ENCODE measurements at places on chromosomes 7 and 10.

DNA sequence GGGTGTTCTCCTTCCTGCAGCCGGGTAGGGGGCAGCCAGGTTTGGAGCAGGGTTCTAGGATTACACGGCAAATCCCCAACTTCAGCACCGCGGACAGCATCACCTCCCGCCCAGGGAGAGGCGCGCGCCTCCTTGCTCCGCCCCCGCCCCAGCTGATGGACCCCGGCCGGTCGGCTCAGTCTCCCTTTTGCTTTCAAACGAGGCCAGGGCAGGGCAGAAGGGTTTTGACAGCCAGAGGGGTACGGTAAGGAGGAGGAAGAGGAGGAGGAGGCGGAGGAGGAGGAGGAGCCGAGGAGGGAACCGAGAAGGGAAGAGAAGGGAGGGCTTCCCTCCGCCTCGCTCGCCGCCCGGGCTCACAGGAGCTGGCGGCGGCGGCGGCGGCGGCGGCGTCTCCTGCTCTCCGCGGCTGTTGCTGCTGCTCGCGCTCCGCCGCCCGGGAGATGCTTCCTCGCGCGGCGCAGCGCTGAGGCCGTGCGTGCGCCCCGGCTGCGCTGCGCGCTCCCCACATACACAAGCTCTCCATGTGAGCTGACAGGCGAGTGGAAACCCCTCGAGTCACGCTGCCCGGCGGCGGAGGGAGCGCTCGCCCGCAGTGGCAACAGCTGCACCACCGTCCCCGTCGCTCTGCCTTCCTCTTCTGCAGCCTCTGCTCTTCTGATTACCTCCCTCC, 615 bp upstream of the CNTNAP2 start:
- DNase-seq, result no peak

DNA sequence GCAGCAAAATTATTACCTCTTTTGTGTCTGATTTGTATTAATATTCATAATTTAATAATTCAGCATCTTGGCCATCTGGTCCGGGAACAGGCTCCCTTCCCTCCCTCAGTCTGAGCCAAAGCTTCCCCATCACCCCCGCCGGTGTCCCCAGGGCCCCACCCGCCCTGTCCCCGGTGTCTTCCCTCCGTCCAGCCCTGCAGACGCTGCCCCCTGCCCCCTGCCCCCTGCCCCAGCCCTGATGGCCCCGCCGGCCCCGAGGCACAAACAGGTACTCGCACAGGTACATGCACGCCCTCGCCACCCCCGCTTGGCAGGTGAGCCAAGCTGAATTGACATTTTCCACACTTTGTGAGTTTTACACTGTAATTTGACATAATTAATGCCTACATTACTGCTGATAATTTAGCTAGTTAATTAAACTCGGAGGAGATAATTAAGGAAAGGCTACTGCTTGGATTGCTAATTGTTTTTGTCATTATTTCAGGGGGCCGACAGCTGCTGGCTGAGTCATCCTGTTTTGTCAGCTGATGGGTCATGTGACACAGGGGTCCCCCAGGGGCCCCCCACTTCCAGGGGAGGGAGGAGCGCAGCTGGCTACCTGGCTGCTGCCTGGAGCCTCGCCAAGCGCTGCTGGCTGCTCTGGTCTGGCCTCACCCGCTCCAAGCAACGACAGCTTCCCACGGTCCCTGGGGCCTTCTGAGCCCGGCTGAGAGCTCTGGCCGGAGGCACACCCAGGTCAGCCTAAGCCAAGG, 36.6 kb downstream of the MICALL2 start:
- DNase-seq, result no peak

- DNase-seq, result no peak
These were observed 518.8 kb downstream of the CNTNAP2 start for GRCh38 chr7:146635205-146636032.

GRCh38 chr7:96729820-96730219, 20.2 kb upstream of the SEM1 start:
- no peak for DNase-seq

DNA sequence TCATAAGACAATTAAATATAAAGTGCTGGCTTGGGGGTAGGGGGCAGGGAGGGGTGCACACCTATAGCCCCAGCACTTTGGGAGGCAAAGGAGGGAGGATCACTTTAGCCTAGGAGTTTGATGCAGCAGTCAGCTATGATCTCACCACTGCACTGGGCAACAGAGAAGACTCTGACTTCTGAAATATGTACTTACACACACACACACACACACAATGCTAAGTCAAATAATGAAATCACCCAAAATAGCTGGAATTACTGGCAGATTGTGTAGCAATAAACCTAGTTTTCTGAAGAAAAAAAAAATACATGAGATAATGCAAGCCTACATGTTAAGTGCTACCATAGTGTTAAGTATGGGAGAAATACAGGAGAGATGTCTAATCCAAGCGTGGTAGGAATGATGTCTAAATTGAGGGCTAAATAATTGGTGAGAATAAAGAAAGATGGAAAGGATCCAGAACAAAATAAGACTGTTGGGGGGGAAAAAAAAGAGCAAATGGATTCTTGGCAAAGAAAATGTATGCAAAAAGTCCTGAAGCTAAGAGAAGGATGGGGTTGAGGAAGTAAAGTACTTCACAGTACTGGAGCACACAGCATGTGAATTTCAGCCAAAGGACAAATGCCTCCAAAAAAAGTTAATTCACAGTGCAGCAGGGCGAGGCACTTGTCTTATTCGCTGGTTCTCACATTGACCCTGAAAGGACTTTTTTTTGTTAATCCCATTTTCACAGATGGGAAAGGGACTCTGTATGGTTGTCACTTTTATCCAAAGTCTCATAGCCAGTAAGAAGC, 73.9 kb downstream of the IGF2BP3 start:
- DNase-seq, result no peak

- no peak for DNase-seq
These were observed 118.5 kb downstream of the NKX6-2 start for GRCh38 chr10:132667342-132668047.

DNA sequence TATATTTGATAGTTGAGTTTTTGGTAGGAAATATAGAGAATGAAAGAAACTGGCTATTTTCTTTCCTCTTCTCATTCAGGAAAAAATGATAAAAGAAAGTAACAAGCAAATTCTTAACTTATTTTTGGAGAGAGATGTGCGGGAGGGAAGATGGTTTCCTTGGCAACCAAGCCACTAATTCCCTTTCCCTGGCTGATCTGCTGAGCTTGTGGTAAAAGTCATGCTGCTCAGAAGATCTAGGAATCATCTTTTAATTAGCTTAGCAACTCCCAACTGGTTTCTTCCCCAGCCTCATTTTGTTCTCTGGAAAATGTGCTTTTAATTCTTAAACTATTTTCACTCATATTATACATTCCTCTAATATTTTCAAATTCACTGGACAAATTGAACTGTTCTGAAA, 11.8 kb downstream of the UROS start:
- DNase-seq, result no peak

DNA sequence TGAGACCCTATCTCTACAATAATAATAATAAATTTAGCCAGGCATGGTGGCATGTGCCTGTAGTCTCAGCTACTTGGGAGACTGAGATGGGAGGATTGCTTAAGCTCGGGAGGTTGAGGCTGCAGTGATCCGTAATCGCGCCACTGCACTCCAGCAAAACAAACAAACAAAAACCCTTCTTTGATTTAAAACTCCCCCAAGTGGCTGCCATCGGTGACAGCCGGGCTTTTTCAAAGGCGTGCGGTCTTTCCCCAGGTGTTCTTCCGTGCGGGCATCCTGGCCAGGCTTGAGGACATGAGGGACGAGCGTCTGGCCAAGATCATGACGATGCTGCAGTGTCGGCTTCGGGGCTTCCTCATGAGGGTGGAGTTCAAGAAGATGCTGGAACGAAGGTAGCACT, 1.9 kb upstream of the MYH16 start:
- no peak for DNase-seq

DNA sequence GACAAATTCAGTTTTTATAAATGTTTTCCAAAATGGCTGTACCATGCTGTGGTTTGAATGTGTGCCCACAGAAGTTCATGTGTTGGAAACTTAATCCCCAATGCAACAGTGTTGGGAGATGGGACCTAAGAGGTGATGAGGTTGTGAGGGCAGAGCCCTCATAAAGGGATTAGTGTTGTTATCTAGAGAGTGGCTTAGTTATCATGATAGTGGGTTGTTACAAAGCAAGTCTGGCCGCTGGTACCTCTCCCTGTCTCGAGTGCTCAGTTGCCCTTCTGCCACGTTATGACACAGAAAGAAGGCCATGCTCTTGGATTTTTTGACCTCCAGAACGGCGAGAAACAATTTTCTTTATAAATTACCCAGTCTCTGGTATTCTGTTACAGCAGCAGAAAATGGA, 119.0 kb downstream of the BTAF1 start:
- no peak for DNase-seq

GRCh38 chr7:1237704-1238255, 5.1 kb downstream of the UNCX start:
- no peak for DNase-seq

DNA sequence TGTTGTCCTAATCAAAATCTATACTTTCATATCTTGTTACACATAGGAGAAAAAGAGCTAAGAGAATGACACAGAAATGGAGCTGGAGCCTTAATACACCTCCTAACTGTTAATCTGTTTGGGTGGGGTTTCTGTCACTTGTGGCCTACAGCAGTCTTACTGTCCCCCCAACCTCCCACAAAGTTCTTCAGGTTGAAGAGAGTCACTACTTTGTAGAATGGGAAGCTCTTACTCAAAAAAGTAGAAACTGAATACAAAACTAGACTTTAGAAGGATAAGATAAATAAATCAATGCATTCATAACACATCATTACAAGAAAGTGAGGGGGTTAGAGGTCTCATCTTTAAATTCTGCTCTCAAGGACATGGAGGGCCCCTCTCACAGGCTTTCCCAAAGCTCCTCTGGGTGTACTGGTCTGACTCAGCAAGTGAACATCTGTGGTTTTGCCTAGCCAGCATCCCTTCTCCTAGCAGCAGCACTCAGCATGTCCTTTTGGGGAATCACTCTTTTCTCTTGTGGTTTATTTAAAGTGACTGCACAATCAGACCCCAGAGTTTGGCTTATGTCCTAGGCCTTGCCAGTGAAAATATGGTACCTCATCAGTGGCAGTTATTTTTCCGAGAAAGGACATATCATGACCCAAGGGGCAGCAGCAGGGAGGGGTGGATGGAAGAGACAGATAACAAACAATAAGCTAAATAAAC, 2.0 kb upstream of the BLVRA start:
- no peak for DNase-seq

DNA sequence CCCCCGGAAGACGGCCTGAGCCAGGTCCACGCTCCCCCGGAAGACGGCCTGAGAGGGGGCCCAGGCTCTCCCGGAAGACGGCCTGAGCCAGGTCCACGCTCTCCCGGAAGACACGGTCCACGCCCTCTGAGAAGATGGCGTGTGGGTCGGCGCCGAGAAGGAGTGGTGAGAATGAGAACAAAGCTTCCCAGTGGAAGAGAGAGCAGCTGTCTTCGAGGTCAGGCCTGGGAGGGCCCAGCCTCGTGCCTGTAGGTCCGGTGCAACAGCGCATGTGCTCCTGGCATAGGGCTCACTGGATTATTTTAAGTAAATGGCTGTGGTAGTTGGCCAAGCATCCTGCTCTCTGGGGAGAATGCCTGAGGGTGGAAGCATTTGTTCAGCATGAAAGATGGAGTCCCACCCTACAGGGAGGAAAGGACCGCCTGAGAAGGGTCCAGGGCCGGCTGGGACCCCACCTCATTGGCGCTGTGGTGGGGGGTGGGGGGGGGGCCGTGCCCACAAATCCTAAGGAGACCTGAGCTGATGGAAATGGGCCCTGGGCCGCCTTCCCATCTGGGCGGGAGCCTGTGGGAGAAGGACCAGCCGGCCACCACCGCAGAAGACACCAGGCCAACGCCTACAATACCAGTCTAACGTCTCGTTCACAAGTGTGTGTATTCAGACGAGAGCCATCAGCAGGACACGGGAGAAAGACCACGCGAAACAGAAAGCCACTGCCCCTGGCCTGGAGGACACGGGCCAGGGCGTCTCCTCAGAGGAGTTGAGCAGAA, 210.0 kb downstream of the WDR37 start:
- DNase-seq, result no peak

- DNase-seq, result no peak
These were observed 7.9 kb downstream of the PRRT4 start for GRCh38 chr7:128353610-128354009.

- no peak for DNase-seq
These were observed 33.7 kb downstream of the CHST12 start for GRCh38 chr7:2437136-2437535.

- no peak for DNase-seq
These were observed 30.7 kb downstream of the DUSP5 start for GRCh38 chr10:110528224-110528996.

- no peak for DNase-seq
These were observed 104.2 kb downstream of the ARID5B start for GRCh38 chr10:62005687-62006086.

DNA sequence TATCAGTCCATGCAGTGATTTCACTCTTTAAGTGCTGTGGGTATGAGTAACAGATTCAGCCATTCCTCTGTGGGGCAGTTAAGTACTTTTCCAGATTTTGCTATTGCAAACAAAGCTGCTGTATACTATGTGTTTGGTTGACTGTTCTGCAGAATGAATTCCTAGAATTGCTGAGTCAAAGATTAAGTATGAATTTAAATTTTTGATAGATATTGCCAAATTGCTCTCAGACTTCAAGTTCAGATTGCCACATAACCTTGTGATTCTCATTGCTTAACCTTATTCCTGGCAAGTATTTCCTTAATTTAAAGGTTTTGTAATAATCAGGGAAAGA, 21.6 kb upstream of the SAR1A start:
- no peak for DNase-seq

DNA sequence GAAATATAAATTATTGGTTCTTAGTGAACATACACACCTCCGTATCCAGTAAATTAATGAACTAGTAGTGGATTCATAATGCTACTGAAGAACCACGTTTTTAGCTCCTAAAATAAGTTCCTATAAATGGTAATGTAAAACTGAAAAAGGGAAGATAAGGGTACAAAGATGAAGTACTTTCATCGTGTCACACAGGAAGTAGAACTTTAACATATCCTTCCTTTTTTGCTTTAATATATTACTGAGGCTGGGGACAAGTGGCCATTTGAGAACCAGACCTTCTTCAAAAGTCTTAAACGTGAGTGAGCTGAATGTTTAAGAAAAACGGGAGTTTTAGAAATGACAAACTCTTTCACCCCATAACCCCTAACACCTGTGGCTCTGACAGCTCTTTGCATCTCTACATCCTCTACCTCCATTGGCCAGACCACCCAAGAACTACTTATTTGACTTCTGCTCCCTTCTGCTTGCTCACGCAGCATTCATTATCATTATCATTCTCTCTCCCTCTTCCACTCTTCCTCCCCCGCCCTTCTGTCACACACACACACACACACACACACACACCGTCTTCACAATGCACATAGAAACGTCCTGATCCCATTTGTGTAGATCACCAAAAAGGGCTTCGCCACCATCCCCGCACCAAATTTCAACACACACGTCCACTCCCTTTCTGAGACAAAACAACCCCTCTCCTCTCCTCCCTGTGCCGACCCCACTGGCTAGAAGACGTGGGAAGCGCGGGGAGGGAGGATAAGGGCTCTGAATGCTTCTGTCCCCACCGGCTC, 677 bp downstream of the SKAP2 start:
- DNase-seq, result peak; percentile 2

All from activated CD4-positive, alpha-beta T cell treated with anti-CD3 and anti-CD28 coated beads, Interleukin-2, amount 50 U/mL, for 4 hours (primary cell).